ENCODE measurements at places on chromosomes 7 and 10. TPM values are rescaled to one million over a fixed set of nuclear protein-coding genes. Genes with fewer than 3 reads are reported as not detected.

The MXI1 gene
- 29.1 TPM for total RNA-seq

The CALML5 gene
- total RNA-seq = not detected

The SGPL1 gene
- 22.5 TPM for total RNA-seq

The ZSCAN25 gene
- total RNA-seq = 26.8 TPM

All from activated CD8-positive, alpha-beta memory T cell treated with anti-CD3 and anti-CD28 coated beads, Interleukin-2, amount 10 ng/mL, durations not matched to agents 7 days and 5 days (primary cell).